ENCODE measurements at places on chromosomes 4 and X. TPM values are rescaled to one million over a fixed set of nuclear protein-coding genes. Genes with fewer than 3 reads are reported as not detected.

Gene UCP1
- not detected for total RNA-seq

Gene ESX1
- not detected for total RNA-seq

GRCh38 chr4:17323554-17324385, 188.1 kb downstream of the QDPR start:
- no peak for DNase-seq

GRCh38 chr4:81756973-81757372, 285.3 kb upstream of the RASGEF1B start:
- DNase-seq, result no peak

DNA sequence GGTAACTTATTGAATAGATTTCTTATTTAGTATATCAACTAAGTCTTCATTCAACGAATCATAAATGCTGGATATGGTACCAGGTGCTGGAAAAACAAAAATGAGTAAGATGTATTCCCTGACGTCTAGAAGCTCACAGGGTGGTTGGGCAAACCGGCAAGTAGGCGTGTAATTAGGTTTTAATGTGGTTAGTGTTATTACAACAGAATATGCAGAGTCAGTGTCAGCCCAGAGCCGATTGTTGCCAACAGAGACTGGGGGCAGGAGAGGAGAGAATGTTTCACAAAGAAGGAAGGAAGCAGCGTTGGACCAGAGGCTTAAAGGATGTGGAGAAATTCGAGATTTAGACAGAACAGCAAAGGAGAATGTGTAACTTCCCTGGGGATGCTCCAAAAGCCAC, 111.7 kb downstream of the TENM3 start:
- no peak for DNase-seq

- DNase-seq, result no peak
These were observed 23.7 kb downstream of the RTL5 start for GRCh38 chrX:72107841-72108595.

DNA sequence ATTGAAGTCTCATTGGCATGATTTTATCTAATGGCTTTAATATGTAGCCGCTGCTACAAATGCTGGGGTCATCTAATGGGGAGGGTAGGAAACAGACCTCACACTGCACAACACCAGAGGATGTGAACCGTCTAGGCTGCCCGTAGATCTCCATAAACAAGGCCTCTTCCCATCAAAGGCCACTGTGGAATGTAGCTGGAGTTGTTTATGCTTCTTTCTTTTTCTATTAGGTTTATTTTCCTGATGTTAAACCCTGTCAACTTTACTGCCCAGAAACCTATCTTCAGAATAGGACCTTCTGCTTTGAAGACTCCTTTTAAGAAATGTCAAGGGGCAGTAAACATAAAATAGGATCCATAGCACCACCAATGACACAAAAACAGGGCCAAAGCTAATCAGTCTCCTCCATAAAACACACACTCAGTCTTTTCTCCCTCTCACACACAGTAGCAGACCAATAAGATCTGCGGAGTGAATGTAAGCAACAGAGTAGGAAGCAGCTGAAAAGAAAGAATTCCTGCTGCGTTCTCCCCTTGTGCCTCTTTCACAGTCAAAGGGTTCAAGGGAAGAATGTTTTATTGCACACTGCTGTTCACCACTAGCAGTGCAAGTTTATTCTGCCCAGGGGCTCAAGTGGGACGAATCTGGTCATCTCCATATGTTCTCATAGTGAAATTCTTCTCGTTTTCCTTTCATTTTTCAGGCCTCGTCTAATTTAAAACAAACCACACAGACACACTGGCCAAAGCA, 72.2 kb downstream of the MAML3 start:
- DNase-seq, result no peak

GRCh38 chrX:141662781-141663180, 35.8 kb downstream of the SPANXD start:
- DNase-seq, result no peak

GRCh38 chr4:52477191-52477780, 181.8 kb downstream of the USP46 start:
- no peak for DNase-seq

All from activated naive CD4-positive, alpha-beta T cell treated with anti-CD3 and anti-CD28 coated beads for 36 hours (primary cell).